ENCODE measurements at places on chromosomes 2 and 18.

DNA sequence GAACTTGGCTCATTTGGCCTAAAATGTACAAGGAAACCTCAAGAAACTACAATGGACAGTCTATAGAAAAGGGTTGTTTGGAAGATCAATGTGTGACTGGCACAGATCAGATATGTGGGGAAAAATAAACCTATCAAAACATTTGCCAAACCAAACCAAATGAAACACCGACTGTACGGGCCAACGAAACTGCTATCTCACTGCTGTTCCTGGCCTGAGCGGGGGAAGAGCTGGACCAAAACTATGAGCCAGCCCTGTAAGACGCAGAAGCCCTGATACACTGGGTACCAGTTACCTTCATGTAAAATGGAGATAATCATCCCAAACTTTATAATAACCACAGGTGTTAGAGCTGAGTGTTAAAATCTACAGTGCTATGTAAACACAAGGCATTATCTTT lies 11.7 kb downstream of the CDC42EP3 start:
- DNase-seq, result no peak

DNA sequence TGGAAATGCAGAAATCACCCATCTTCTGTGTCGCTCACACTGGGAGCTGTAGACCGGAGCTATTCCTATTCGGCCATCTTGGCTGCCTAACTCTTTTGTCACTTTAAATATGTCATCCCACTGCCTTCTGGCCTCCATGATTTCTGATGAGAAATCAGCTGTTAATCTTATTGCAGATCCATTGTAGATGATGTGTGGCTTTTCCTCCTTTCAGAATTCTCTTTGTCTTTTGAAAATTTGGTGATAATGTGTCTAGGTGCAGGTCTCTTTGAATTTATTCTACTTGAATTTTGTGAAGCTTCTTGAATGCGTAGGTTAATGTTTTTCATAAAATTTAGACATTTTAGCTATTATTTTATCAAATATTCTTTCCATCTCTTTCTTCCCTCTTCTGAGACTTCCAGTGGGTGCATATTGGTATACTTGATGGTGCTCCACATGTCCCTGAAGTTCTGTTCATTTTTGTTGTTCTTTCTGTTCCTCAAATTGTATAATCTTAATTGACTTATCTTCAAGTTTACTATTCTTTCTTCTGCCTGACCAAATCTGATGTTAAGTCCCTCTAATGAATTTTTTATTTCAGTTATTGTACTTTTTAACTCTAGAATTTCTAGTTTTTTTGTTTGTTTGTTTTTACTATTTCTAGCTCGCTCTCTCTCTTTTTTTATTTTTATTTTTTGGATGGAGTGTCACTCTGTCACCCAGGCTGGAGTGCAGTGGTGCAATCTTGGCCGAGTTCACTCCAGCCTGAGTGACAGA lies 90.8 kb upstream of the DLX2 start:
- DNase-seq, result no peak

DNA sequence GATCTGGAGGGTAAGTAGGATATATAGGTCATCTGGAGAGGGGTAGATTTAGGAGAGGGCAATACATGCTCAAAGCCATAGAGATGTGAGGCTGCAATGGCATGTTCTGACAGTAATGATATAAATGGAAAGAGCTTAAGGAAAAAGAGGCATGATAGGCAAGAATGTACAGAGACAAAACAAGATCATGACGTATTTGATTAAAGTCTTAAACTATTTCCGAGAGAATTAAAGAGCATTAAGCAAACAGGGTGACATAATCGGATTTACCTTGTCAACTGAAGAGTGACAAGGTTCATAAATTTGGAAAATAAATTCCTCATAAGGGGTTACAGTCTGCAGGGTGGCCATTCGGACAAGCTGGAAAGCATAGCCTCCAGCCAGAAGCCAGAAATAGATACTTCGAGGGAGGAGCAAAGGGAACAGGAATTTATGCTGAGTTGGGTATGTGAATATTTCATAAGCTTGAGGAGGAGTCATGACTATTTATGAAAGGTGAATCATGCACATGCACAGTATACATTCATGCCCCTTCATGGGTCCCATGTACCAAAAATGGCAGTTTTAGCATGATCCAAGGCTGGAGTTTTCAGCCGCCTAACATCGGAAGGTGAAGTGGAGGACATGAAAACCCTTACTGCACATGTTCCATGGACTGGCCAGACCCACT lies 396.2 kb upstream of the VWC2L start:
- DNase-seq, result no peak

- peak; percentile 50 for DNase-seq
These were observed 4.4 kb upstream of the KLHL29 start for GRCh38 chr2:23380562-23381065.

- no peak for DNase-seq
These were observed 38.6 kb downstream of the SNORC start for GRCh38 chr2:232908695-232909094.

DNA sequence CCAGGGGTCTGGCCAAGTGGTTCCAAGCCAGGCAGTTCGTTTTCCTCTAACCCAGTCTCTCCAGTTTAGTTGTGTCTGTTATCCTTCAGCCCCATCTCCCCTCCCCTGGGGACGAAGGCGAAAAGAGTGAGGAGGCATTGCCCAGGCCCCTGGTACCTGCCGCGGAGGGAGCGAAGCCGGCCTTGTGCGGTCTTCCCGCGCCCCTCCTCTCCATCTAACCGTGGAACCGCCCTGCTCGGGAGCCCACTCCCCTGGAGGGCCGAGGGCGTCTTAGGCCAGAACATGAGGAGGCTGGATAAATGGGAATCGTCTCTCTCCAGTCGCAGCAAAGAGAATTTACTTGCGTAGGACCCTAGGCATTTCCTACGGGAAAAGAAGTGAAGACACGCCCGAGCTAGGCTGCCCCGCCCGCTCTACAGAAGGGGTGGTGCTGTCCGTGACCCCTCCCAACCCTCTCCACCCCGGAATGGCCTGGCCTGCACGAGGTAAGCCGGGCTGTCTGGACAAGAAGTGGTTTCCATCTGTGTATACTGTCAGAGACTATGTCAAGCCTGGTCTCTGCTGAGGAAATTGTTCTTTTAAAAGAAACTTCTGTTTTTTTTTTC lies 156.2 kb downstream of the MIB1 start:
- no peak for DNase-seq

GRCh38 chr18:45103319-45104048 lies 422.8 kb downstream of the SETBP1 start:
- DNase-seq, result peak; percentile 63

DNA sequence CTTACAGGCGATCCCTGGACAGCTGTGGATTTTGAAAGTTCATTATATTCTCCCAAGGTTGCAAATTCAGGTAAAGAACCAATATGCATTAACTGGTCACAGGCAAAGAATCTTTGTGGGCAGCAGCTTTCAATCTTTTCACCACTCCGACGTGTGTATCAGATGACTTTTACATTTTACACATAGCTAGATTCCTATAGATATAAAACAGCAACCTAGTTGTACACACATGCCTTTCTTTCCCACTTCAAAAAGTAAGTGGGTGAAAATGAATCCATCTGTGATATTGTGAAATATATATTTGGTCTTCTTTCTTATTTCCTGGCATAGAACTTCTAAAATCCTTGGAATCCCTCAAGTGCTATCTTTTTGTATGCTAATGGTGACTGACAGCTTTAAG lies 72.5 kb downstream of the SCG2 start:
- DNase-seq, result no peak

DNA sequence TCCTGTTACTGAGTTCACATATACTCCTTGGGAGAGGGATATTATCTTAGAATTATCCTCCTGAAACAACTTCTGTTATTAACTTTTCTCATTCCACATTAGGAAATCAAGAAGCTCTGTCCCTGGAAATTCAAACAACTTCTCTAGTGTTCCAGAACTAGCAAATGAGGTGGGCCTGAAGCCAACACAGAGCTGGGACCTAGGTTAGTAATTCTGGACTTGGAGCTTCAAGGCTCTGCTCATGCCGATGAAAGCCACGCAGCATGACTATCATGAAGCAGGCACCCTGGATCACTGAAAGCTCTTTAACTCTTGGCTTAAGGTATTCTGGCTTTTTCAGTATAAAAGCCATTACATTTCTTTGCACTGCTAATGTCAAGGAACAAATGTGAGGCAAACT lies 242.7 kb downstream of the TGIF1 start:
- DNase-seq, result no peak

- DNase-seq, result no peak
These were observed 6.4 kb upstream of the SMAD7 start for GRCh38 chr18:48957136-48957535.

- DNase-seq, result peak; percentile 86
These were observed 14.6 kb downstream of the UGP2 start for GRCh38 chr2:63856303-63856603.

DNA sequence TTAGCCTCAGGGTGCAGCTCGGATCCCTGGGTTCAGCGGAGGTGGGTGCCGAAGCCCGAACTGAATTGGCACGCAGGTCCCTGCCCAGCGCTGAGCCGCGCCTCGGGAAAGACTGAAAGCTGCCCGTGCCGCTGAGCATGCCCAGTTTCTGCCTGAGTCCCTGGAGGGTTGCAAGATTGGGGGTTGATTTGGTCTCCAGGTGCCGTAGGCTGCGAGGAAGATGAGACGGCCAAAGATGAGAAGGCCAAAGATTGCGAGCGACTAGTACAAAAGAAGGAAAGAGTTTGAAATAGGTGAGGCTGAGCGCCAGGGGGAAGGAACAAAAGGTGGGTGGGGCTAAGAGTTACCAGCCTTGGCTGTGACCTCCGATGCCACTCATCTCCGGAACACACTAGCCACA lies 852 bp upstream of the KCNH7 start:
- DNase-seq, result no peak

- DNase-seq, result no peak
These were observed 17.6 kb downstream of the HDAC4 start for GRCh38 chr2:239383036-239383758.

DNA sequence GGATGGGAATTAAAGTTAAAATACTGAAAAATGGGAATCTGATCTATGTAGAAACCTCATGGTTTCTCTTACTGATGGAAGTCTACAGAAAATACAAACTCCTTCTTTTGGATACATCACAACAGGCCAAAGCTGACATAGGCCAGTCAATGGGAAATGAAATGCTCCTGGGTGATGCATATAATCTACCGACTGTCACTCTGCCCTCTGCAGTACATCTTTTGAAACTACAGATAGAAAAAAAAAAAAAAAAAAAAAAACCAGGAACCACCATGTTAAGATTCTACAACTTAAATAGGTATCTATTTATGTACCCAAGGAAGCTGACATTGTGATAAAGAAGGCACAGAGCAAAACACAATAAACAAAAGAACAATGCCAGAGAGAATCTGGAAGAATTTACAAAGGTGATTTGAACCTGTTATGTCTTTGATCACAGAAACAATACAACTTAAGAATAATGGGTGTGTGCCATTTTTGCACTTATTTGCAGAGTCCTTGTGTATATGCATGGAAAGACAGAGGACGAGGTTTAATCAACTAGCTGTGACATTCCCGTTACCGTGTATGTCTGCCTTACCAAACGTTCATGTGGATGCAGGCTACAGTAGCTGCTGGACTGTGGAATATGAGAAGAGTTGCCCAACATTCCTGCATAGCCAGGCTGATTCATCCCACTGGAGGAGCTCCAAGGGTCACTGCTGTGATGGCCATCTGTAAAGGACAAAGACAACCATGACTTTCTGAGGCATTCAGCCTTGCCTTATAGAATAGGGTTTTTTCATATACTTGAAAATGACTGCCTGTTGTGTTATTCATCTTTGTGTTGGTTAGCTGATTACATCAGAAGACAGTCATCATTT lies 312.7 kb downstream of the TCF4 start:
- no peak for DNase-seq

DNA sequence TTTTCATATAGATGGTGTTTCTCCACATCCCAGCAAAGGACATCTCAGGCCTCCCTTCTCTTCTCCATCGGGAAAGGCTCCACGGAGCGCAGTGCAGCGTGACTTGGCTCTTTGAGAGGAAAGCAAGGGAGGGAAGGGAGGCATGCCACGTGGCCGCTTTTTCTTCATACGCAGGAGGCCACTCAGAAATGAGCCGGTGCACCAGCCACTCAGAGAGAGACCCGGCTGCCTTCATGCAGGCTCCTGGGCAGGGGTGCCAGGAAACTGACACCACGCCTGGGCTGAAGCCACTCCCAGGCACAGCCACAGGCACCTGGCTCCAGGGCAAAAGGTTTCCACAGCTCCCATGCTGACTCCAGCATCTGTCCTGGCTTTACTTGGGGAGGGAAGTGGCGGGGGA lies 11.1 kb upstream of the LOXHD1 start:
- DNase-seq, result no peak

GRCh38 chr18:57581301-57581934 lies 5.1 kb downstream of the FECH start:
- DNase-seq, result peak; percentile 82

GRCh38 chr18:25233528-25234321 lies 118.2 kb downstream of the ZNF521 start:
- no peak for DNase-seq

DNA sequence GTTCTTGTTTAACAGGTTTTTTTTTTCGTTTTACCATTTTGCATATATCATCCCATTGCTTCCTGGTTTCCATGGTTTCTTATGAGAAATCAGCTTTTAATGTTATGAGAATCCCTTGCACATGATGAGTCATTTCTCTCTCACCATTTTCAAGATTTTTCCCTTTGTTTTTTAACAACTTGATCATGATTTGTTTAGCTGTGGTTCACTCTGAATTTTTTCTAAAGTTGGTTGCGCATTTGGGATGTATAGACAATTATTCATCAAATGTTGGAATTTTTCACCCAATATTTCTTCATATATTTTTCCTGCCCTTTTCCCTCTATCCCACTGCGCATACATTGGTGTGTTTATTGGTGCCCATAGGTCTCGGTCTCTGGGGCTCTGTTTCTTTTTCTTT lies 42.4 kb upstream of the BIN1 start:
- no peak for DNase-seq

DNA sequence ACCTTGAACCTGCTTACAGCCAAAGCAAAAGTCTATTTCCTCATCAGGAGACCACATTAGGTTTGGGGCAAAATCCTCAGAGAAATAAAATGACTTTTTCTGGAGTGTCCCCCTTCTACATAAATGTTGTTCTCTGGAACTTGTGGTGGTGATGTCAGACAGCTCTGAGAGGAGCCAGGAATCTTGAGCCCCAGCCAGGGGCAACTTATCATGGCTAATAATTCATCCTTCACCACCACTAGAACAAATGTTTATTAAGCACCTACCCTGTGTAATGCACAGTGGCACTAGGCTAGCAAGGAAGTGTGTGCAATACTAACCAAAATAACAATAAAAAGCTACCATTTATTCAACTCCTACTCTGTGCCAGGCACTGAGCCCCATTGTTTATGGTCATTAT lies 9.0 kb upstream of the BMP10 start:
- no peak for DNase-seq

DNA sequence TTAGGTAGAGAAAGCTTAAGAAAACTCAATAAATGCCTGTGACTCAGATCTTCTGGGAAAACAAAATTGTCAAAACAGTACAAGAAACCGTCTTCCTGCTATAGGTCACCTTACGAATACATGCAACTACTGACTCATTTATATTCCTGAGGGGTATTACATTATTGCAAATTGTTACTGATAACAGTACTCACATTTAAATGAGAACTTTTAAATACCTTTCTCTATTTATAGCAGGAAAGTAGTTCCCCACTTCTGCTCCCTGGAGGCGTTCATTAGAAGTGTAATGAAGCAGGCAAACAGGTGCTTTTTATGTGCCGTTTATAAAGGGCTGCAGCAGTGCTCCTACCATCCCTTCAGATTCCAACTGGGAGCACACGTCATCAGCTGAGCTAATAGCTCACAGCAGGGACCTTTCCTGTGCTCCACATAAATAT lies 65.1 kb upstream of the RPRM start:
- no peak for DNase-seq
